ENCODE measurements at places on chromosomes 5 and 9. TPM values are rescaled to one million over a fixed set of nuclear protein-coding genes. Genes with fewer than 3 reads are reported as not detected.

The FOXD4L6 gene
- total RNA-seq: not detected

The ARID3C gene
- total RNA-seq: 0.21 TPM

The CAVIN4 gene
- total RNA-seq: 0.29 TPM

The ARL10 gene
- 0.86 TPM for total RNA-seq

The TOR1A gene
- total RNA-seq: 62.5 TPM

The DND1 gene
- total RNA-seq: 0.47 TPM

The HMGXB3 gene
- 33.2 TPM for total RNA-seq

The MYO10 gene
- total RNA-seq: 36.3 TPM

The NCS1 gene
- total RNA-seq: 48.9 TPM

The TMEM252 gene
- not detected for total RNA-seq

The TRAF2 gene
- total RNA-seq: 43.3 TPM

The PRR7 gene
- 32.8 TPM for total RNA-seq

The TAF1L gene
- total RNA-seq: not detected

The PCDHGA1 gene
- total RNA-seq: 0.29 TPM

The BTF3 gene
- total RNA-seq: 1,119 TPM

The SPATA9 gene
- total RNA-seq: not detected

The TTC23L gene
- total RNA-seq: 0.21 TPM

The NEUROG1 gene
- not detected for total RNA-seq

The RC3H2 gene
- 21.3 TPM for total RNA-seq

The FBLL1 gene
- total RNA-seq: 0.09 TPM

The SHISAL2B gene
- total RNA-seq: not detected

The ECM2 gene
- total RNA-seq: 0.17 TPM

The ROR2 gene
- 1.3 TPM for total RNA-seq

The TMEM215 gene
- not detected for total RNA-seq

The EHMT1 gene
- 50.0 TPM for total RNA-seq

The ARHGEF28 gene
- total RNA-seq: 13.3 TPM

The ANKRD20A1 gene
- total RNA-seq: 0.51 TPM

The HTR1A gene
- not detected for total RNA-seq

The PCDHB11 gene
- total RNA-seq: 0.08 TPM

The UBAP2 gene
- total RNA-seq: 44.7 TPM

The SEMA5A gene
- total RNA-seq: not detected

The DMRT2 gene
- not detected for total RNA-seq

The TUBB4B gene
- total RNA-seq: 782 TPM

The SLC36A2 gene
- total RNA-seq: not detected

The ESM1 gene
- not detected for total RNA-seq

The TMEM8B gene
- 2.8 TPM for total RNA-seq

The ENTPD2 gene
- 3.3 TPM for total RNA-seq

The PTPRD gene
- total RNA-seq: 0.20 TPM

The IL31RA gene
- total RNA-seq: 1.3 TPM

The KLHL3 gene
- 0.44 TPM for total RNA-seq

The SLC25A2 gene
- total RNA-seq: not detected

The KCNMB1 gene
- not detected for total RNA-seq

The CDKN2AIPNL gene
- total RNA-seq: 41.2 TPM

The SIMC1 gene
- total RNA-seq: 14.7 TPM

The PCDHGA6 gene
- 0.20 TPM for total RNA-seq

The SPAAR gene
- not detected for total RNA-seq

The ANKRD34B gene
- total RNA-seq: 0.17 TPM

The IL7R gene
- total RNA-seq: 0.36 TPM

The DNAH5 gene
- total RNA-seq: 2.2 TPM

The SVEP1 gene
- total RNA-seq: 1.6 TPM

The BTNL8 gene
- not detected for total RNA-seq

Data from A549 treated with Hydrocortisone at 1 μM for 4 hours (cell line).